ENCODE measurements at places on chromosomes 7 and 10.

GRCh38 chr7:158956805-158957509 is 100.6 kb downstream of the DYNC2I1 start:
- DNase-seq = no peak

DNA sequence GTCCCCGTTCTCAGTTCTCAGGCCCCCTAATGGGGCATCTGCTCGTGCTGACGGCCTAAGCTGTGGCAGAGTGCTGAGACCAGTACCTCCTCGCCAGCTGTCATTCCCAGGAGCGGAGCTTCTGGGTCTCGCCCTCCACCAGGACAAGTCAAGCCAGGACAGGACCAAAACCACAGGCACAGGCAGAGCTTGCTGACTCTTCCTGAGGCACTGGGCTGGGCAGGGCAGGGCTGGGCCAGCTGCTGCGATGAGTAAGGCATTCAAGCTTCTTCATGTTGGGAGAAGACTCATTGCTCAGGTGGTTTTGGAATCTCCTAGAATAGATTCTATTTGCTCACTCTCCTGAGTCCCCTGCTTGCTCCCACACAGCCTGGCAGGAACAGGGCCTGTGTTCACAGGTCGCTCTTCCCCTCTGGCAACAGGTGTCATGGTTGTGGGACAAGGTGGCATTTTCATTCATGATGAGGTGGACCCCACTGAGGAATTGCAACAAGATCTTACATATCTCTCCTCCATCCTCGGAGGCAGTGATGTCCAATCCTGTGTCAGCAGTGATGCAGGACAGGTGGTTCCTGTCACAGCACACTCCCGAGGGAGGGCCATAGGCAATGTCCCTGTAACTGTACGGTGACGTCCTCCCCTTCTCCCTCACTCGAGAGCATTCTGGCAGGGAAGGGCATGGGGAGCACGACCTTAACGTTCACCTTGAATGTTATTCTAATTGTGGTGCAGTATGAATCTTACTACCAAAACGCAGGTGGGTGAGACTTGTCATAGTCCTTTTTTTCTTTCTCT is 17.0 kb upstream of the SH3PXD2A start:
- no peak for DNase-seq

- DNase-seq = no peak
Observed at GRCh38 chr7:33932221-33932620, 26.9 kb downstream of the BMPER start.

- no peak for DNase-seq
Observed at GRCh38 chr10:122044045-122044661, 55.2 kb downstream of the TACC2 start.

GRCh38 chr10:78979938-78980337 is 88.8 kb upstream of the ZMIZ1 start:
- no peak for DNase-seq

DNA sequence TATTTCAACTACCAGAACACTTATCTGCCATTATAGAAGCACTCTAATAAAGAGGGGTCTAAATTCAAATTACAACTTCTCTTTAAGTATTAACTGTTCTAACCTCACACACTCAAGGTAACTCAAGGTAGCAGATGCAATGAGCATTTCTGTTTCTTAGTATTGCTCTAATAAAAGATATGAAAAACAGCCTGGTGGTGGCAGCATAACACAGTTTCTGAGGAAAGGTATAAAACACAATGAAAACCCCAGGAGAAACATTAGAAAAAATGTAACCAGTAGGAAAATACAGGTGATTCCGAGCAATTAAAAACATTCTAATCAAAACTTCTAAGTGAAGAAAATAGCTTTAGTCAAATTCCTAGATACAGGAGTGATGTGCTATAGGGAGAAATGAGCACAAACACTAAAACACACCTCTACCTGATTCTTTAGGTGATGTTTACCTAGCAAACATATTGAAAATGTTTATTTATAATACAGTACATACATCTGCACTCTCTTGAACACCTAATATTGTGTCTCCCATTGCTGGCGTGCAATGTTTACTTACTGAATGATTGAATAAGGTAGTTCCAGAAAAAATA is 3.5 kb downstream of the MKRN1 start:
- no peak for DNase-seq

- DNase-seq = no peak
Observed at GRCh38 chr7:945147-945555, 9.3 kb downstream of the ADAP1 start.

DNA sequence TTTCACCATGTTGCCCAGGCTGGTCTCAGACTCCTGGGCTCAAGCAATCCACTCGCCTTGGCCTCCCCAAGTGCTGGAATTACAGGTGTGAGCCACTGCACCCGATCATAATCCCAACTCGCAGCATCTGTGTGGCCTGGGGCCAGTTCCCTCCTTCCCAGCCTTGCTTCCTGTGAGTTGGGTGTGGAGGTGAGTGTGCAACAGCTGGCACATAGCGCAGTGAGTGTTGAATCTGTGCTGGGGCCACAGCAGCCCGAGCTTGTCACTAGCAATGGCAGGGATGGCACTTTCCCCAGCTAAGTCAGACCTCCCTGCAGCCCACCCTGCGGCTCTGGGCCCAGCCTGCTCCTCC is 12.2 kb downstream of the TMEM184A start:
- no peak for DNase-seq

GRCh38 chr7:5450549-5451327 is 27.1 kb upstream of the TNRC18 start:
- DNase-seq = peak; percentile 44

- no peak for DNase-seq
Observed at GRCh38 chr7:1787241-1787640, 117.2 kb downstream of the ELFN1 start.

DNA sequence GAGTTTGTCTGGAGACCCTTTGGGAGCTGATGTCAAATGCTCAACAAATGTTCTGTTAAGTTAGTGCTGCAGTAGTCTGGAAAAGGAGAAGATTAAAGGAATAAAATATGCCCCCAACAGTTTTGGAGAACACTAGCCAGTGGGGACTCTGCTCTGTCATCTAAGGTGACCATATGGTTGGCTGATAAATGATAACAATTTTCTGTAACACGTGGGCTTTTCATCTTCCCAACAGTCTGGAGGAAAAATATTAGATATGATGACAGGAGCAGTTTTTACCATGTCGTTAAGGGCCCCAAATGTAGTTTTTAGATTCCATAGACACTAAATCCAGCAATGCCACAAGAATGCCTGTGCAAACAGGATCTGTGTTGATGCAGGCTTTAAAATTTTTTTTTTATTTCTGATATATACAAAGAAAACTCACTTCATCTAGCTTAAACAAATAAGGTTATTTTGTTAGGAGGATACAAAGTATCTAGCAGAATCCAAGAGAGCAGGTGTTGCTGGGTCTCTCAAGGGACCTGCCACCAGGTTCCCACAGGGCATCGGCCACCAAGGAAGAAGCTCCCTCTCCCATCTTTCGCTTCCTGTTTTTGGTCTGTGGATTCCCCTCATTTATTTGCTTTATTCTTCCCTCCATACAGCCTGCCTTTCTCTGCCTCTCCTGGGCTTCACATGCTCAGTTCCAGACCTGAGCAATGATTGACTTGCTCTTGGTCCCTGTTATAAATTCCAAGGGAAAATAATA is 6.2 kb upstream of the CFAP58 start:
- DNase-seq = no peak

Measured in progenitor cell of endocrine pancreas (in vitro differentiated cells).